ENCODE measurements at places on chromosomes 4 and X.

DNA sequence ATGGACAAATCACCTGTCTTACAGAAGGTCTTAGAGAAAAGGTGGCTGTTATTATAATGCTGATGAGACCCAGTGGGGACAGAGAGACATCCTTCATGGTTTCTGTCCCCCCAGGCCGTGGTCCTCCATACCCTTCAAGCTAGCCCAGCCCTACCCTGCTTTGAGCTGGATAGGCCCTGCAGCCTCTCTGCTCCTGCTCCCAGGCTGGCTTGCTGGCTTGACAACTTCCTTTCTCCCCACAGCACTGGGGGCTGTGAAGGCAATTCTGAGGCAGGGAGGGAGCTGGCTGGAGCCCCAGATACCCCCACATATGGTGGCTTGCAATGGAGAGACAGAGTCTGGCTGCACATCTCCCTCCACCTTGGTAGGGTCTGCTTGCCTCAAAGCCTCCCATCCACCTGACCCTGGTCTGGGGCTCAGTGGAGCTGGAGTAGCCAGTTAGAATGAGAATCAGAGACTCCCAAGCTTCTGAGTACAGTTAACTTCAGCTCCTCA is 118.2 kb downstream of the PJA1 start:
- no peak for DNase-seq

GRCh38 chr4:5082376-5082775 is 31.1 kb downstream of the STK32B start:
- DNase-seq, result peak; percentile 17

DNA sequence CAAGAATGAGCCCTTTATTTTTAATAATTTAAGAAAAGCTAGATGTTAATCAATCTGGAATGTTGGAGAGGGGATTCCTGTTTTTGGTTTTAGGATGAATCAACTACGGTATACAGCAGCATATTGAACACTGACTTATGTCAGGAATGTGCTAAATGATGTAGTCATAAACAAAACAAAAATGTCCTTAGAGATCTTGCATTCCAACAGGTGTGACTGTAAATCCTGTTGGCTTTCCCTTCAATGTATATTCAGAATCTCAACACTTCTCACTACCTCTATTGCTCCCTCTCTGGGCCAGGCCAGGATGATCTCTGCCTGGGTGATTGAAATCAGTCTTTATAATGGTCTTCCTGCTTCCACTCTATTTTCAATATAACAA is 37.8 kb upstream of the BDH2 start:
- DNase-seq, result peak; percentile 39

GRCh38 chr4:152399246-152399645 is 136.6 kb downstream of the FBXW7 start:
- no peak for DNase-seq

GRCh38 chr4:110155654-110156053 is 42.8 kb downstream of the ELOVL6 start:
- no peak for DNase-seq

Data from astrocyte (in vitro differentiated cells and primary cell).